ENCODE measurements at places on chromosomes 6 and 20. TPM values are rescaled to one million over a fixed set of nuclear protein-coding genes. Genes with fewer than 3 reads are reported as not detected.

- DNase-seq: no peak
Observed at GRCh38 chr6:18248698-18249097, 15.6 kb downstream of the DEK start.

DNA sequence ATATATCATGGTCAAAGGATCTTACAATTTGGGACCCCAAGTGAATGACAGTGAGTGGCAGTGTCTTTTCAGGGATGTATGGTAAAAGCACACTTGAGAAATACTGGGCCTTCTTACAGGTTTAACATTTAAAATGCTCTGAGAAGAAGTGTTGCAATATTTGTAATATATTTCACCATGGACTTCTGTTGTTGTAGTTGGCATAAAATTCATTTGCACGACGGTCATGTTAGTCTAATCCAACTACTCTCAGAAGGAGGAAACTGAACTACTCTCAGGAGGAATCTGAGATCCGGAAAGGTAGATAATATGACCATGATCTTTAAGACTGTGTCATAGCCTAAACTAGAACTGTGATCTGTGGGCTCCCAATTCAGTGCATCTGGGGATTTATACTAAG is 700.1 kb downstream of the HDGFL1 start:
- no peak for DNase-seq

DNA sequence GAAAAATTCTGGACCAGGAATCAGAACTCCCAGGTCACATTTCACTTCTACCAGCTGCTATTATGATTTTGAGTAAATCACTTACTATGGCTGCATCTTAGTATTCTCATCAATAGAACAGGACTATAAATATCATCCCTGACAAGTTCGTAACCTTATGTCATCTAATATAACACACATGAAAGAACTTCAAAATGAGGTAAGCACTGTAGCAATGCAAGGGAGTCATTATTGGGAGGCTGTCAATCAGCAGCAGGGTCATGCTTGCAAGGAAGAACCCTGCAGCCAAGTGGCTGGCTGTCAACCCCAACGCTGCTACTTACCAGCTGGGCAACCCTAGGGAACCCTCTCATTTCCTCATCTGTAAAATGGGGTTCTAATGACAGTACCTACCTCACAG is 123.3 kb upstream of the B3GAT2 start:
- no peak for DNase-seq

DNA sequence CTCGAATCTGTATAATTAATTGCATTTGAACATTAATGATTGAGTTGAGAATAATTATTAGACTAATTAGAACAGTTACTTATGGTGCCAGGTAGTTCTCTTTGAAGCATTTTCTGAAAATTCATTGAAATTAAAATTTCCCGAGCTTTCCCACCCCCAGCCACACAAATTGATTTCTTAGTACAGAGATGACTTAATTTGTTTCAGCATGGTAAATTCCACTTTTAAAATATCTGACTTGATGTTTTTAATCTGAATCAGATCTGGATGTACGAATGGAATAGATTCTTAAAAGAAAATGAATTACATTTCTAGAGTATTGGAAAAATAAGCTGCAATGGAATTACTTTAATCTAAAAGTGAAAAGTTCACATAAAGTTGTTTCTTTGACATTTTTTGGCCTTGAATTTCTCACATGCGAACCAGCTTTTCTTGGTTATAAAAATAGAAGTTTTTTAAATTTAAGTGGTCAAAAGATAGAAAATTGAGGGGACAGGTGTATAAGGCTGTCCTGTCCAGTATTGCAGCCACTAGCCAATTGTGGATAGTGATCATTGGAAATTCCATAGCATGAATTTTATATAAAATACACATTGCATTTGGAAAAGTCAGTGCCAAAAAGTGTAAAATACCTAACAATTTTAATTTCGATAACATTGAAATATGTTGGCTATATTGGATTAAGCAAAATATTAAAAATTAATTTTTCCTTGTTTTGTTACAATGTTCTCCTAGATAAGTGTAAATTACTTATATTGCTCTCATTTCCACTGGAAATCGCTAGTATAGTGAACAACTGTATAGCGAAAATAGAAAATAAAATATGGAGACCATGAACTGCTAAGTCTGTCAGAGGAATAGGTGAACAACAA is 102.9 kb downstream of the OR2B2 start:
- DNase-seq: no peak

- no peak for DNase-seq
Observed at GRCh38 chr6:45746046-45746445, 269.6 kb downstream of the CLIC5 start.

DNA sequence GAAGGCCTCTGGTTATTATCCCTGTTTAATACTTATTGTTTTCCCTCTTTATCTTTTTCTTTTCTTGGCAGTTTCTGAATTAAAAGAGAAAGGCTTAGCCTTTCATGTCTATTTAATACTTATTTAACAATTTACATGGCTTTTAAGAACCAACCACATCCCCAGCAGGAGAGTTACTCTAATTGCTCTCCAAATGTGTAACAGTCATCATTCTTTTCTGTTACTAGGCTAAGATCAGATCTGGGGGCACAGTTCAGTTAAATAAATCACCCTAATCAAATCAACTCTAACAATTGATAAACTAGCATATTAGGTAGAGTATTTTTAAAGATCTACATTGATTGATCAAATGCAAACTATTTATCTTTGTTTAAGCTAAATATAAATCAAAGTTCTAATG is 54.1 kb upstream of the NT5E start:
- DNase-seq: no peak

- DNase-seq: no peak
Observed at GRCh38 chr6:30640481-30640880, 6.5 kb upstream of the C6orf136 start.

DNA sequence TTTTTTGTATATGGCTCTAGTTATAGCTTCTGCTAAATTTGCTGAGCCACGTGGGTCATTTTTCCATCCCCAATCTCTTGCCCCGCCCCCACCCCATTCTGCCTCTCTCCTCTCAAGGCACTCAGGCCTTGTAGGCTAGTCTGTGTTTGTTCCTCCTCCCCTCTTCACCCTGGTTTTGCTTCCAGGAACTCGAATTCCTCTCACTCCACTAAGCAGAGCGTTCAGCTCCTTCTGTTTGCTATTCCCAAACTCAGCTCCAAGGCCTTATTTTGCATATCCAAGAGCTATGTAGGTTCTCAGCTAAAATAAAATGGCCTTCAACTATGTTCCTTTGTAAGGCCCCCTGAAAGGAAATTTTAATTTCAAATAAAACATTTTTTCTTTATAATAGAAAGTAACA is 1293.7 kb downstream of the EPHA7 start:
- DNase-seq: no peak

DNA sequence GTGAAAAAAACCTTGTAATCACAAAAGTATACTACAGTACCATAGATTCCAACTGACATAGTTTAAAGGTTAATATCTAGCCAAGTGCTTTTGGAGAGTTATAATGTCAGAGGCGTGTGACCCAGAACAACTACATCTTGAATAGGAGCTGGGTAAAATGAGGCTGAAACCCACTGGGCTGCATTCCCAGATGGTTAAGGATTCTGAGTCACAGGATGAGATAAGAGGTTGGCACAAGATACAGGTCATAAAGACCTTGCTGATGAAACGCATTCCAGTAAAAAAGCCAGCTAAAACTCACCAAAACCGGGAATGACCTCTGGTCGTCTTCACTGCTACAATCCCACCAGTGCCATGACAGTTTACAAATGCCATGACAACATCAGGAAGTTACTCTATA is 22.4 kb upstream of the KIAA0408 start:
- no peak for DNase-seq

RAD21L1 gene
- not detected for total RNA-seq

DDO gene
- total RNA-seq: 26.3 TPM

CRISP2 gene
- not detected for total RNA-seq

OSTM1 gene
- total RNA-seq: 45.2 TPM
